ENCODE measurements at places on chromosomes 3 and 15.

DNA sequence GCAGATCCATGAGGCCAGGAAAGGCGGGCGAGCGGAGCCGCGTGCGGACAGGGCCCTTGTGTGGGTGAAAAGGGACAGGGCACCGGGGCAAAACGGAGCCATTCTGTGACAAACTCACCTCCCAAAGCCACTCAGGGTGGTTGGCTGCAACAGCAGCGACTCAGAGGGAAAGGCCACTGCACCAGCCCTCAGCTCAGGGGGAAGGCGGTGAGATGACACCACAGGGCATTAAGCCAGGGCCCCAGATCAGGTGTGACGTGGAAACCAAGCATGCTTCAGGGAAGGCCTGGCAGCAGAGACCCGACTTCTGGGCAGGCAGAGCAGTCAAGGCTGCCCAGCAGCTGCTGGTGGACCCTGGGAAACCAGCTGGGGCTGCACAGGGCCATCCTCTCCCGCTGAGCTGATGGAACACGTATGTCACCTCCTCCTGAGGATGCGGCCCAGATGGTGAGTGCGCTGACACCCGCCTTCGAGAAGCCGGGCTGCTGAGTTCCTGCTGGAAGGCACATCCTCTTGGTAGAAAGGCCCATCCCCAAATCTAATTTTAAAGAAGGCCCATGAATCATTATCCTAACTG is 82.3 kb downstream of the CHSY1 start:
- no peak for DNase-seq

GRCh38 chr3:2023959-2024358 is 74.7 kb upstream of the CNTN4 start:
- DNase-seq: no peak

DNA sequence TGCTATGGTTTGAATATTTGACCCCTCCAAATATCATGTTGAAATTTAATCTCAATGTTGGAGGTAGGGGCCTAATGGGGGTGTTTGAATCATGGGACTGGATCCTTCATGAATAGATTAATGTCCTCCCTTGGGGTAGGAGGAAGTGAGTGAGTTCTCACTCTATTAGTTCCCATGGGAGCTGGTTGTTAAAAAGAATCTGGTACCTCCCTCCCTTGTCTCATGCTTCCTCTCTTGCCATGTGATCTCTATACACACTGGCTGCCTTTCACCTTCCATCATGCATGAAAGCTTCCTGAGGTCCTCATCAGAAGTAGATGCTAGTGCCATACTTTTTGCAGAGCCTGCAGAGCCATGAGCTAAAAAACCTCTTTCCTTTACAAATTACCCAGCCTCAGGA is 177.7 kb upstream of the MCTP2 start:
- no peak for DNase-seq

- no peak for DNase-seq
Observed at GRCh38 chr15:45635191-45635638, 386 bp downstream of the SQOR start.

- no peak for DNase-seq
Observed at GRCh38 chr3:185253645-185254410, at the start of gene EHHADH. TSS of gene EHHADH (minus strand) at chr3:185254049. CDS start at chr3:185254022, 27 bp downstream.

DNA sequence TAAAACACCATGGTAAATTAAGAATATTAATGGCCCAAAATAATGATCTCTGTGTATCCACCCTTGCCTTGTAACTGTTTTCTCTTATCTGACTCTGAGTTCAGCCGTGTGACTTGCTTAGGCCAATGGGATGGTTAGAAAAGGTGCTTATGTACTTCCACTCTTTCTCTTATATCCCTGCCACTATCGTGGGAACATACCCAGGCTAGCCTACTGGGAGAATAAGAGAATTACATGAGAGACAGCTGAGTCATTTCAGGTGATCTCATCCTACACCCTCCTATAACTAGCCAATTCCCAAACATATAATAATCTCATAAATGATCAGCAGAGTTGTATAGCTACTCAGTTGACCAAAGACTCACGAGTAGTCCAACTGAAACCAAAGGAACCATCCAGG is 98.3 kb upstream of the ABI3BP start:
- no peak for DNase-seq

DNA sequence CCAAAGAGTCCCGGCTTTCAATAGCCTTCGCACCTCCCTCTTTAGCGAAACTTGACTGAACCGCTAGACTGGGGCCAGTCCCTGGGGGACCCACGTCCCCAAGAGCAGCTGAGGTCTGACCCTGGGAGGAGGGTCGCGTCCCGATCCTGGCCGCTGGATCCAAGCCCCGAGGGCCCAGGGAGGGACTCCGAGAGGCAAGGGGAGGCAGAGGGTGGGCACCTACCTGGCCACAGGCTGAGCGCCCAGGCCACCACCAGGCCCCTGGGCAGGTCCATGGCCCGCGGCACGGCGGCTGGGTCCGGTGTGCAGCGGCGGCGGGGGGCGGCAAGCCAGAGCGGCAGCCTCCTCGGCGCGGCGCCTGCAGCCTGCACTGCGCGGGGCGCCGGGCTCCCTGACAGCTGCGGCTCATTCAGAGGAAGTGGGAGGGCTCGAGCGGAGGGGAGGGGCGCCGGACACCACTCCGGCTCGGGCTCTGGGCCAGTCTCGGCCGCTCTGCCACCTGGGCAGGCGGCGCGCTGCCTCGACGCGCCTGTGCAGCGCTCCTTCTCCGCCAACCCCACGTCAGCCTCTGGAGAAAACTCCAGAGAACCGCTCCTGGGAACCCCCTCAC is at the start of gene ITGA11:
ITGA11 (minus strand) TSS at position 372 of the 610 bp plus-strand sequence; CDS start at position 275, 97 bp downstream.
- no peak for DNase-seq

DNA sequence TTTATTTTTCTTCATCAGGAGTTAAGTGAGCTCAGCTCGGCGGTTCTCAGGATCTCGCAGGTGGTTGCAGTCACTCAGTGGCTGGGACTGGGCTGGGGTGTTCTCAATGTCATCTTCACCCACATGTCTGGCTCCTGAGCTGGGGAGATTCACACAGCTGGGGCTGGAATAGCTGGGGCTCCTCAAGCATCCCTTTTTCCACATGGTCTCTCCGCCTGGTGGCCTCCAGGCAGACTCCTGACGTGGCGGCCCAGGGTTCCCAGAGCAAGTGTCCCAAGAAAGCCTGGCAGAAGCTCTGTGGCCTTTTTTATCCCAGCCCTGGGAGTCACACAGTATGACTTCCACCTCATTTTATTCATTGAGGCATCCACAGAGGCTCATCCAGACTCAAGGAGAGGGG is 84.1 kb upstream of the ANKRD34C start:
- no peak for DNase-seq

DNA sequence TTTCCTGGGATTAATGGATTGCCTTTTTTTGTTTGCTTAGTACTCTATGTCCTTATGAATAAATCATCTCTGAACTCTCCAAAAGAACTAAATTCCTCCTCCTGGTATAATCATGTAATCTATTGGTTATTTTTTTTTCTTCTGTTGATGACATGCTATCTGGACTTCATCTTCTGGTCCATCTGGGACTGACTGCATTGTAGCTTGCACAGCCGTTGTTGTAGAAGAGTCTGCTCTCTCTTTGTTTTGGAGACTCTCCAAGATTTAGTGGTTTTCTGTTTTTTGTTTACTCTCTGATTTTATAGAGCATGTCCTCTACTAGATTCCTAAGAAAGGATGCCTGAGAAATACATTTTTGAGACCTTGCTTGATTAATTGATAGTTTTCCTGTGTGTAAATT is 19.1 kb downstream of the IREB2 start:
- peak; percentile 94 for DNase-seq

GRCh38 chr15:32991619-32992111 is 202.8 kb downstream of the FMN1 start:
- DNase-seq: no peak

DNA sequence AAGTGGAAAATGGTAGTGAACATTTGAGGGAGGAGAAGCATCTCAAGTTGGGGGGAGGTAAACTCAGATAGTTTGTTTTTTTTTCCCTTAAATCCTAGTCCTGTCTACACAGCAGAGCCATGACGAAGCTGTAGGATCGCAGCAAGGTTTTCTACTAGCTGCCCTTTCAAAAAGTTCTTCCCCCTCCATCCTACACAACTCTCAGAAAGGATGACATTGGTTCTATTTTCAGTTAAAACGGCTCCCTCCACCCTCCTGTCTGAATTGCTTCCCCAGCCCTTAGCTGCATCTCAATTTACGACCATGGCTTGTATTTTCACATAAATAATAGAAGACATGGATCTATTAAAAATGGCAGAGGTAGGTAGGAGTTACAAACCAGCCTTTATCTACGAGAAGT is 2.2 kb downstream of the HOMER2 start:
- DNase-seq: no peak

- DNase-seq: no peak
Observed at GRCh38 chr3:126464494-126464893, 11.2 kb downstream of the ZXDC start.

DNA sequence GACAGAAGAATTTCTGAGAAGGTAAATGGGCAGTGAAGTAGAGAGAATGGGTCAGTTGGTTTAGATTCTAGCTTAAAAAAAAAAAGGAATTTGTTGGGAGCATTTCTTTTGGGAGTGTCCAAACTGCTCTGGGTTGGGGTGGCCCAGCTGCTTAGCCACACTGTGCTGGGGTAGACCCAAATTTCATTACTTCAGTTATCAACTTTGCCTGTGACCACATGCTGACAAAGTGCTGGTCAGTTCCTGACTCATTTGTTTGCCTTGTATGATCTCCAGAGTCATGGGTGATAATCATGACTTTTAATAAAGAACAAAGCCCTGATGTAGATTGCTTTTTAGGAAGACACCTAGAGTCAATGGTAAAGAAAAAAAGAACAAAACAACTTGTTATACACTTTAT is 121.5 kb upstream of the FGF7 start:
- DNase-seq: no peak

GRCh38 chr3:64260431-64260830 is 35.2 kb upstream of the PRICKLE2 start:
- DNase-seq: no peak

DNA sequence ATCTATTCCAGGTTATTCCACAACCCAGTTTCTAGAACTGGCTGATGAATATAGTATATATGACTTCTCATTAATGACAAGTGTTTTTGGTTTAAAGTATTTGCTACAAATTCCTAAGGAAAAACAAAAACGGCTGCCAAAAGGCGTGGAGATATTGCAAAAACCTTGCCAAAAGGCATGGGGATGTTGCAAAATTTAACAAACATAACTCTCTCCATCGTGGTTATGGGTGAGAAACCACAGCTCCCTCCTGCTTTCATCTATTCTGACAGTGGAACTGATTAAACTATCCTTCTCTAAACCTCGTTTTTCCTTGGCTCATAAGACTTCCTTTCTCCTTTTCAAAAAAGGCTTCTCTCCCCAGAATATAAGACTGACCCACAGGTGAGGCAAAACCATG is 342.0 kb upstream of the PDZRN3 start:
- DNase-seq: no peak

DNA sequence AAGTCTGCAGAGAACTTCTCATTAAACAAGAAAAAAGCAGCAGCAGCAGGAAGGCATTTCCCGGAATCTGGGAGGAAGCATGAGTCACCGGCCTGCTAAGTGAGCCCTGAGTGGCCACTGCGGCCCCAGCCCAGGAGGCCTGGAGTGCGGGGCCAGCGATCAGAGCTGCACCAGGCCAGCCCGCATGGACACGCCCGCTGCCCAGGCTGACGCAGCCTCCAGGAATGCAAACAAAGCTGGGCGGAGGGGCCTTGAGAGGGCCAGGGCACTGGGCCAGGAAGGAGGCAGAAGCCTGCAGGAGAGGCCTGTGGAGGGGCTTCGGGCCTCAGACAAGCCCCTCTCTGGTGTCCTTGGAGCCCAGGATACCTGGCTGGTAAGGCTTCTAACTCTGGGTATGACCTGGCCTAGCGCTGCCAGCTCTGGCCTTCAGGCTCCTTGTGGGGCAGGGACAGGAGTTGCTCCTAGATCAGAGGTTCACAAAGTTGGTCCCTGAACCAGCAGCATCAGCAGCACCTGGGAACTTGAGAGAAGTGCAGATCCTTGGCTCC is 101.2 kb downstream of the SMAD6 start:
- DNase-seq: peak; percentile 45

- no peak for DNase-seq
Observed at GRCh38 chr3:128814060-128814459, 65.4 kb upstream of the ACAD9 start.

DNA sequence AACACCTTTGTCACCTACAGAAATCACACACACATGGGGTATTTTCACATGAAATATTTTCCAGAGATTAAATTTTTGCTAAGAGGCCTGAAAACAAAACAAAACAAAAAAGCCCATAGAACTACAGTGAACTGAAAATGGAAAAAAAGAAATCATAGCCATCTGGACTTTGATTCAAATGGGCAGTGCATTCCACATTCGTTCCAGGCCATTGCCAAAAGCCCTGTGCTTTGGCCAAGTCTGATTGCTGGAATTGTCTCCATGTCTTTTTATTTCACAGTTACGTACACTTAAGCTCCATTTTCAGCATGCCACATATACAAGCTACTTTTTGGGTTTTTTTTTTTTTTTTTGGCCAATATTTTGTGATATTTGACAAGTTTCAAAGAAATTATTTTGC is 47.1 kb downstream of the TFG start:
- no peak for DNase-seq

DNA sequence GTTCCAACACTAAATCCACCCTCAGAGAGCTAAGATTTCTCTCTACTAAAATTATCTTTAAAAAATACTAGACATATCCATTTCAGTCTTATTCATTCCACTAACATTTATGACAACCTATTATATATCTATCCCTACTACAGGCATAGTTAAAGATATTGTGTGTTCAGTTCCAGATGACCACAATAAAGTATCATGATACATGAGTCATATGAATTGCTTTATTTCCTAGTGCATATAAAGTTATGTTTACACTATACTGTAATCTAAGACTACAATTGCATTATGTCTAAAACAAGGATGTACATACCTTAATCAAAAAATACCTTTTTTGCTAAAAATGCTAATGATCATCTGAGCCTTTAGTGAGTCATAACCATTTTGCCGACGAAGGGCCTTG is 19.4 kb downstream of the SHOX2 start:
- no peak for DNase-seq

- DNase-seq: no peak
Observed at GRCh38 chr3:66048051-66048395, 9.3 kb upstream of the MAGI1 start.

DNA sequence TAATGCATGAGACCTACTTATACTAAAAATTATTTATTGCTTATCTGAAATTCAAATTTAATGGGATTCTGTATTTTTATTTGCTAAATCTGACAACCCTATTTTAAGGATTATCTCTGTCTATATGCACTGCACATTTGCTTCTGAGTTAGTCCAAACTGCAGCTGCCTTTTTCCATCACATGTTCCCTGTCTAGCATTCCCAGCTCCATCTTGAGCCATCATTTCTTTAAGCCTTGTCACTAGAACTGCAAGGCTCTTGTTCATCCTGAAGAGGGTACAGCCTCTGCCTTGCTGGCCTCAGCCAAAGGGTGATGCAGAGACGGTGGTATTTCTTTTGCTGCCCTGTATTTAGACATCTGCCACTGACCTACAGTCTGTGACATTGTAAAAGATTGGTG is 125.8 kb upstream of the STT3B start:
- DNase-seq: no peak
